CD4-positive, alpha-beta T cell treated with Interleukin-15 for 4 hours (primary cell): ENCODE measurements at places on chromosomes 2 and 18.

- DNase-seq, result no peak
Observed at GRCh38 chr2:160621748-160622147, 128.1 kb upstream of the RBMS1 start.

GRCh38 chr2:195119231-195119630 is 537.8 kb upstream of the SLC39A10 start:
- no peak for DNase-seq

DNA sequence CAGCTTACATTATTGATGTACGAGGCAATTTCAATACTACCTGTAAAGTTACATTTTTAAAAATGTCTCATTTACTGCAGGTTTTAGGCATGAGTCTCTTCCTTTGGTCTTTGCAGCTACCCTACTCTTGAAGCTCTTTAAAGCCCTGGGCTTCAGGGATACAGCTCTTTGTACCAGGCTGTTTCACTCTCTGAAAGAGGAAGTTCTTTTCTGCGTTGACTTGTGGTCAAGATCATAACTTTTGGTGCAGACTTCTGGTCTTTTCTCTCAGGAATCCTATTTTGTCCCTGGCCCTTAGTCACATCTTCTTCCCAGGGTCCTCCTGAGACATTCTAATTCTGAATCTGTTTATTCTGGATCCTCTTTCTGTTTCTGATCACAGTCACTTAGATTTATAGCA is 16.6 kb upstream of the HRH4 start:
- no peak for DNase-seq

- no peak for DNase-seq
Observed at GRCh38 chr2:227864161-227864756, 7.2 kb upstream of the DAW1 start.

DNA sequence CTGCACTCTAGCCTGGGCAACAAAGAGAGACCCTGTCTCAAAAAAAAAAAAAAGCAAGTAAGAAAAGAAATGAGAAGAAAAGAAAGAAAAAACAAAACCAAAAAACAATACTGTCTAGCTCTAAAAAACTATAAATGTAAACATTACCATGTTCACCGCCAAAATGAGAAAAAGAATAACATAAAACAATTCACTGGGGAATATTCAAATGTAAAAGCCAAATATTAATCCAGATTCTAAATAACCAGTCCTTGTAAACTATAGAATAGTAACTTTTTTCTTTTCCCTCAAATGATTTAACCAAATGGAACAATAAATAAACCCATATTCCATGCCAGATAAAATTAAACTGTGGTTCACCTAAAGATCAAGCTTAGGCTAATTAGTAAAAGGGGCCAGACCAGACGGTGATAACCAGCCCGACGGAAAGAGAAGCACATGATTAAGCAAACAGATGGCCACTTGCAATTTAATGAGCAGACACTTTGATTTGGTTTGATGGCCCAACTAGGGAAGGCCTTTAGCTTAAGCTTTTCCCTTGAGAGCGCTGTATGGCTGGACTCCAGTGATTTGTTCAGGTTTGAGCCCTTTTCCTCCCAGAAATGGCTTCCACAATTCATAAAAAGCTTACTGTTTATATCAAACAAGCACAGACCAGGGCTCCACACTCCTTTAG is 39.4 kb upstream of the ZNF397 start:
- DNase-seq, result no peak

GRCh38 chr18:49751427-49752094 is 61.8 kb downstream of the ACAA2 start:
- peak; percentile 62 for DNase-seq

- no peak for DNase-seq
Observed at GRCh38 chr2:106039634-106040315, 154.3 kb downstream of the UXS1 start.

DNA sequence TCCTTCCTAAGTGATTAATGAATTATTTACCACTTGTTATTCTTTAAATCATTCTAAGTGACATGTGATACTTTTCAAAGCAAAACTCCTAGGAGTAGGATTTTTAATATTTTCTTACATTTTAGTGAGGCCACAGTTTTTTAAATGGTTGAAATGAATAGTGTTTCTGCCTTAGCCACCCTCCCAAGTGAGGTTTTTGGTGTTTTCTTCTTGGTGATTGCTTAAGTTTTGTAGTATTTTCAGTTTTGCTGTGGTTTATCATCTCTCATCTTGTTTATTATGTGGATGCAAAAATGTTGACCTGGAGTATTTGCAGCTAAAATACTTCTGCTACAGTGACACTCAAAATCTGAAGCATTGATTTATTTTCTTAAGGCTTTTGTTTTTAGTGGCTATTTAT is 9.8 kb downstream of the AFTPH start:
- no peak for DNase-seq

DNA sequence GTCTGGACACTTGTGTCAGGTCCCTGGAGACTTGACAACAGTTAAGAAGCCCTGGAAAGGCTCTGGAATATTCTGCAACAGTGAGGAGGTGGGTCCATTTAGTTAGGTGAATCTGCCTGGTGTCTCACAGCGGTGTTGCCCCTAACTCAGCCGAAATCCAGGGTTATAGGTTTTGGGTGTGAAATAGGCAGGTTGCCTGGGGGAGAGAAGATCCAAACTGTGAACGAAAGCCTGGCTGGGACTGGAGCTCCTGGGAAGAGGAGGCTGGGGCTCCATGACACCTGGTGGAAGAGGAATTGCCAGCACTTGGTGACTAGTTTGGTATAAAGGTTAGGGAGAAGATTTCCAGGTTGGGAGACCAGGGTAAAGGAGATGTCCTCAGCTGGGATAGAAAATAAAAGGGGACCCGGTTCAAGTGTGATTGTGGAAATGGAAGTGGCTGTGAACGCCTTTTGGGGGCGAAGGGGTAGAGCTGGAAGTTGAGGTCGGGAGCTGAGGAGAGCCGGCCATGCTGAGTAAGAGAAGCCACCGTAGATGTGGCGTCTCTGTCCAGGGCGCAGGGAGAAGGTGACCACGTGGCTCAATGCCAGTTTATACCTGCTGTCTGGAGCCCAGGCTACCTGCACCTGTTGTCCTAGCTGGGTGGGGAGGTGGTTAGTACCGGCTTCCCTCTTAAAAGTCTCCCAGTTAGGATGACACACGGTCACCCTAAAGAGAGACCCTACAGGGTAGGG is 3.0 kb upstream of the GAREM2 start:
- no peak for DNase-seq

DNA sequence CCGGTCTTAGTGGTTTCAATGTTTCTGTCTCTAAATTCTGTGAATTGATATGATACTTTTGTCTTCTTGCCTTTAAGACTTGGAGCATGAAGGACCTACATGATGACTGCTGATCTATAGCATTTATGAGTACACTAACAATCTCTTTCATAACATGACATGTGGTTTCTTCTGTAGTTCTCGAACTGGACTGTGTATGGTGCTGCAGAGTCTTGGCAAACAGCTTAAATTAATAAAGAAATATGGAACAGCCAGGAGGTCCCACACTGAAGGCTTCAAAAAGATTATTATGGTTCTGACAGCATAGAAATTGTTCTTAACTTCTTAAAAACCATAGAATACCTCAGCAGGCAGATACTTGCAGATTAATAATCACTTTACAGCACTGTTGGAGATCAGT is 145.0 kb downstream of the DCC start:
- DNase-seq, result no peak

- no peak for DNase-seq
Observed at GRCh38 chr2:127121776-127122176, 14.8 kb upstream of the BIN1 start.

GRCh38 chr2:190666895-190667294 is 18.0 kb downstream of the NAB1 start:
- DNase-seq, result no peak

GRCh38 chr2:227717687-227718567 is at the start of gene SLC19A3:
SLC19A3 (minus strand) TSS chr2:227718028; CDS start chr2:227702318, 15,710 bp downstream.
- no peak for DNase-seq

DNA sequence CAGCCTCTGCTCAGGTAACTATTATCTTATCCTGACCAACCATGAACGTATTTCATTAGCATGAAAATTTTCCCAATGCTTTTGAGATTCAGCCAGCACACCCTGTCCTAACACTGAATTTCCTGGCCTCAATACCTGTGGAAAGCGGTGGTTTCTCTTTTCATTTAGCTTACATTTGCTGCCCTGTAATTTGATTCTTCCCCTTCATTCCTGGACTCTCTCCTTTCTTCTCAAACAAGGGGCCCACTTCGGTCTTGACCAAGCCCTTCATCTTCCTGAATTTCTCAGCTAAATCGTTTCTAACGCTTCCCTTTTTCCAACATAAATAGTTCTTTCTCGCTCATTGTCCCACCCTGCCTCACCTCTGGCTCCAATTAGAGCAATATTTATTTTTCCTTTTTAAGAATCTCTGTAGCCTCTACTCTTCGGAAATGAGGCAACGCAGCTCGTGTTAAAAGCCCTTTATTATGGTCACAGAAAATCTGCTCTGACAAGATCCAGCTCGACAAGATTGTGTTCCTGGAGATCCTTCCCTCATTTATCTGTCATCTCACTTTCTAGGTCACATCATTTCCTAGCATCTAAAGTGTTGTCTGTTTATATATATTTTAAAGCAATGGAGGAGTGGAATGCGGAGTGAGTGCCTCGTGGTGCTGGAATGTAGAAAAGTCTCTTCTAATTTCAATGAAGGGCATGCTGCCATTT is 49.5 kb upstream of the BCL11A start:
- no peak for DNase-seq

DNA sequence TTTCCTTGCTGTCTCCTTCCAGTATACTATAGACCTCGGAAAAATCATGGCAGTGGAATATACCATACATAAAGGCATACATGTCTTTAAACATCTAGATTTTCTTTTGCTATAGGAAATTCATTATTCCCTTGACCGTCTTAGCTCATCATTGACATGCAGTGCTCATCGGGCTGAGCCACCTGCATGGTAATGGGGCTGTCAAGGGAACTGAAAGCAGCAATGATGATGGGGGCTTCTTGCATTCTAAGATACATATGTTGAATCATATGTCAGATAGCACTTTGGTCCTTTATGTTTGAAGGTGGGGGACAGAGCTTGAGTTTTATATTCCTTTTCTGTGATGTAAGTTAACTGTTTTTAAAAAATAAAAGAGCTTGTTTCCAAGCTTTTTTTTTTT is 106.6 kb downstream of the ICA1L start:
- DNase-seq, result no peak

DNA sequence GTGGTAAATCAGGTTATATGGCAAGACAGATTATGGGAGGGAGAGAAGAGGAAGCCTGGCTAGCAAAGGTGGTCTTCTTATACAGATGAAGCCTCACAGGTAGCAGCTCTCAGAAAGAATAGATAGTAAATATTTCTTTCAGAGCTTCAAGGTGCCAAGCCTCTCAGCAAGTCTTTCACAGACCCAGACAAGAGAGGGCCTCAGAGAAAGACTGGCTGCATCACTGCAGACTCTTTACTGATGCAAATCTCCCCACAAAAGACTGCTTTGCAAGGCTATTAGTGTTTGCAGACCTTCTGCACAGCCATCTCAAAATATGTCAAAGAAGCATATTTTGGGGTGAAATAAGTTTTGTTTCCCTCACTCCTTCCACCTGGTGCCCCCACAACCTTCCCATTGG is 372.4 kb upstream of the RND3 start:
- DNase-seq, result no peak

- DNase-seq, result peak; percentile 16
Observed at GRCh38 chr2:240840435-240841060, 20.5 kb upstream of the KIF1A start.

GRCh38 chr2:45018023-45018422 is 8.8 kb upstream of the SIX2 start:
- DNase-seq, result no peak

DNA sequence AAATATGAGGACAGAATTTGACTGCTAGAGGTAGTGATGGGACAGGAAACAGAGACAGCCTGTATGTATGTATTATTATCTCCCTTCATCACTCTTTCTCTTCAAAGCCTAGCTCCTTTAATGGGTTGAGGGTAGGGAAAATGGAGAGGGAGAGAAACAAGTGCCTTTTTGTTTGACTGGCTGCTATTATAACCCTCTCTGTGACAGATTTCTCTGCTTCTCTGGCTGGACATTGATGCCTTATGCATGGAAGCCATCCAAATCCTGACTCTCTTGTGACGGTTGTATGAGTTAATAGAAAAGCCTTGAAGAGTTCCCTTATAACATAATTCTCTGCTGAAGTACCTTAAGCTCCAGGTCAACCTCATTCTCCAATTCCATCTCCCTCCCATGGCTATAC is 118.5 kb upstream of the COL5A2 start:
- DNase-seq, result no peak

- no peak for DNase-seq
Observed at GRCh38 chr18:48155856-48156255, 225.4 kb upstream of the SMAD2 start.

GRCh38 chr2:6653281-6653750 is 212.4 kb downstream of the CMPK2 start:
- no peak for DNase-seq

DNA sequence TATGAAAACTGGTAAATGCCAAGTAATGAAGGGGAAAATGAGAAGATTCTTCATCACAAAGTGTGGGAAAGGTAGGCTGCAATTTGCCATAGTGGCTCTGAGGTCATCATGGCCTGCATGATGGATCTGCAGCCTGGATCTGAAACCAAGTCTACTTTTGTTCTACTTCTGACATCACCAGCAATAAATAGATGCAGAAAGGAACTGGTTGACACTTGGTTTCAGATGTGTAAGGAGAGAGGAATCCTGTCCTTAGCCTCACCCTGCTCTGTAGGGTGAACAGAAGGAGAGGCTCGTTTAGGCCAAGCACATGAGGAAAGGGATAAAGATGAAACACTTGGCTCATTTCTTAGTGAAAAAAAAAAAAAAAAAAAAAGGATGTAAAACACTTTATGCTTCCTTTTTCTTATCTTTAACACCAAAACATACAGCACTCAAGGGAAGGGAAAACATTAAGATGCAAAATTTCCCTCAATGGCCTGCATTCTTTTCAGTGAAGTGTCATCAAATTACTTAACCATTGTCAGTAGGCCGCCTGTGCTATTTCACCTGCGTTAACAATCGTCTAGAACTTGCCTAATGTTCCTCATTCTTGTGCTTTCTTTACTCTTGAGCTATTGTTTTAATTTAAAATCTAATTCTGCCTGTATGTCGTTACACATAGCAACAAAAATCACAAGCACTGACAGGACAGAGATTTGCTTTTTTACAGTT is 3.9 kb downstream of the NEB start:
- DNase-seq, result no peak

- no peak for DNase-seq
Observed at GRCh38 chr2:11102466-11102865, 52.8 kb upstream of the SLC66A3 start.

DNA sequence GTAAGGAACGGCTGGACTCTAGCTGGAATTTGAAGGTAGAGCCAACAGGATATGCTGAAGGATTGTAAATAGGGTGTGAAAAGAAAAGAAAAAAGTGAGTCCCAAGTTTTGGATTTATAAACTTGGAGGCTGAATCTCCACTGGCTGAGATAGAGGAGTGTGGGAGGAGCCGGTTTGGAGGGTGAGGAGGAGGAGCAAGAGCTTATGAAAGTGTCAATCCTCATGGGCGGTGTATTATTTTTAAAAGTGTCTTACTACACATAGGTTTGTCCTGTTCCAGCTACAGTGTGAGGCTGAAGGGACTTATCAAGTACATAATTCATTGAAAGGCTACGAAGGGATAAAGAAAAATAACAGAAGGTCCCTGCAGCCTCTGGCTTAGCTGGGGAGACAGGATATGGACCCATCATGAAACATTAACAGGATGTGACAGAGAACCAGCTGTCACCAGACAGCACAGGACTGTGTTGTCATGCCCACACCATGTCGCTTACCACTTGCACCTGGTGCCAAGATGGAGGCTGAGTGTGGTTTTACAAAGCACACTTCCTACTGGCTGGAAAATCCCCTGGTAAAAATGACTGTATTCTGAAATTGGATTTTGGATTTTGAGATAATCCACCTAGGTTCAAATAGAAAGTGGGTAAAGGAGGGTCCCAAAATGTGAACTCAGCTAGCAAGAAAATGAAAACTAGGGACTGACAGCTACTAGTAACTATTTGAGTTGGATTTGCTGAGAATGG is 2.5 kb upstream of the MREG start:
- peak; percentile 45 for DNase-seq
